ENCODE measurements at places on chromosomes 11 and 22.

- DNase-seq = peak; percentile 50
These were observed 220.7 kb upstream of the SESN3 start for GRCh38 chr11:95451682-95452081.

- DNase-seq = no peak
These were observed 538.1 kb downstream of the MIAT start for GRCh38 chr22:27195494-27195893.

DNA sequence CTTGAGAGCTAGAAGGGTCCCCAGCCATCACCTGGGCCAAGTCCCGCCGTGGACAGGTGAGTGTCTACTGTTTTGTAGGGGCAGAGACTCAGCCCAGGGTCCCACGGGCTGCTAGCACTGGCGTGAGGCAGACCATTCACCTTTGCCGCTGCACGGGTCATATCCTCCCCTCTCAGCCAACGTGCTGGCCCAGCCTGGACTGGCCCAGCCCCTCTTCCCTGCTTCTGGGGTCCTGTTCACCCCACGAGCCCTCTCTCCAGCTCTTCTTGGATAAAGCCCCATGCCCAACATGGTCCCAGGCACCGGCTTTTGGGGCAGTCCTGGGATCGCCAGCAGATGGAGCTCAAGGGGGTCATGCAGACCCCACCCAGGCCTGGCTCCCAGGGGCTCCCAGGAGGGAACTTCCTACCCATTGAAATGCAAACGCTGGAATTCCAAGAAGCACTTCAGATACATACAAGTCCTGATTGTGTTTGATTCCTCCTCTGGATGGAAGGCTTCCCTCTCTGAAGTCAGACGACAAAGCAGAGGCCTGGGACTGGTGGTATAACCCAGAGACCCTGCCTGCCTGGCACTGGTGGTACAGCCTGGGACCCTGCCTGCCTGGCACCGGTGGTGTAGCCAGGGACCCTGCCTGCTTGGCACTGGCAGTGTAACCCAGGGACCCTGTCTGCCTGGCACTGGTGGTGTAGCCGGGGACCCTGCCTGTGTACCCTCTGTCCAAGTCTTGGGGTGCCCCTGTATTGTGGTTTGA, 8.9 kb upstream of the SEPTIN5 start:
- no peak for DNase-seq

DNA sequence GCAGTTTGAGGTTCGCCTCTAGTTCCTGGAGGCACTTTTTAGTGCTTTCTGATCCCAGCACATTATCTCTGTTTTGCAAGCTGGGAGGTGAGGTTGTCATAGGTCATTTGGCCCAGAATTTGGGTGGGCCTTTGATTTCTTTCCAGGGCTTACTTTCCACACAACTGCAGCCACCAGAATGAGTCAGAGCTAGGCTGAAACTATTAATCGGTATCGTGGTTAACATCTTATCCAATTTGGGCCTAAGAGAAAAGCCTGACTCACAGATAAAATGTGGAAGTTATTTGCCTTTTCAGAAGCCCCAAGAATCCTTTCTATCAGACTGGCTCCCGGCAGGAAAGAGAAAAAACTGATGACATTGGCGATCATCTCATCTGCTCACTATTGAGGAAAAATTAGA, 166.4 kb downstream of the KIRREL3 start:
- peak; percentile 81 for DNase-seq

Data from stromal cell of bone marrow (primary cell).